ENCODE measurements at places on chromosomes 12 and 14.
A peak's percentile ranks its signal among the peaks of the same experiment; 100 is the strongest.

- peak; percentile 85 for DNase-seq
These were observed at the start of gene VDR for GRCh38 chr12:47904713-47905709. TSS of gene VDR (minus strand) at chr12:47904994. CDS start at chr12:47879113, 25,881 bp downstream.

DNA sequence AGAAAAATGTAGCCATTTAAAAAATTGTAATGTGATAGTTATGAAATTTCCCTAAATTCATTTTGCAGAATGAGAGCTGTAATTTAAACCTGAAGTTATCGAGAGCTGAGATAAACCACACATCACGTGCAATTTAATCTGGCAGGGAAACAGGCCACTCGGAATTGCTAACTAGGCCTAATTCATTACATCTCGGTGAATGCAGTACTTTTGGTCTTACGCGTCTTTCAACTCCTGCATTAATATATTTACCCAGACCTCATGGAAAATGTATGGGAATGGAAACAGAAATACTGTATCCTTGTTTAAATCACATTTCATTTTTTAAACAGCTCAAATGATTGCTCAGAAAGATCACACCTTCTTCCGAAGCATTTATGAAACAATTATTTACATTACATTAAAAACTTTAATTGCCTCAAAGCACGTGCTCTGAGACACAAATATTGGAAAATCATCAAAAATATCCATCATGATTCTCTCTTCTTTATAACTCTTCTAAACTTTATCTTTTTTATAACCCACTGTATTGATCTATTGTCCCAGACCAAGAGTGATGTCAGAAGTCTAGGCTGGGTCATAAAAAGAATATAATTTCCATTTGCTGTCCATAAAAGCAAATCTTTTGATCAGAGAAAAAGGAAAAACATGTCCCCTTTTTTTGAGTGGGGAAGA is 111.7 kb upstream of the MYL2 start:
- no peak for DNase-seq

- DNase-seq = no peak
These were observed 83.6 kb downstream of the KSR2 start for GRCh38 chr12:117885211-117885610.

GRCh38 chr14:57567220-57567619 is 73.6 kb upstream of the CCDC198 start:
- no peak for DNase-seq

DNA sequence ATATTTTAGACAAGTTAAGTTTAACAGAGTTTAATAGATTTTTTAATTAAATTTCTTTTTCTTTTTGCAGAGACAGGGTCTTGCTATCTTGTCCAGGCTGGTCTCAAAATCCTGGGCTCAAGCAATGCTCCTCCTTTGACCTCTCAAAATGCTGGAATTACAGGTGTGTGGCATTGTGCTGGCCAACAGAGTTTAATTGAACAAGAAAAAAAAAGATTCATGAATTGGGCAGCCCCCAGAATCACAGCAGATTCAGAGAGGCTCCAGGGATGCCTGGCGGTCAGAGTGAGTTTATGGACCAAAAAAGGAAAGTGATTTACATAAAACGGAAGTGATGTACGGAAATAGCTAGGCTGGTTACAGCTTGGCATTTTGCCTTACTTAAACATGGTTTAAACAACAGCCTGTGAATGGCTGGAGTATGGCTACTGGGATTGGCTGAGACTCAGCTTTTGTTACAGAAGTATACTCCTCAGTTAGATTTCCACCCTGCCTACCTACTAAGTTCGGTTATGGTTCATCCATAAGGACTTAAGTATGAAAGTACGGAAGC is 14.5 kb upstream of the TESPA1 start:
- no peak for DNase-seq

- no peak for DNase-seq
These were observed 12.3 kb downstream of the TMEM117 start for GRCh38 chr12:43848226-43848507.

DNA sequence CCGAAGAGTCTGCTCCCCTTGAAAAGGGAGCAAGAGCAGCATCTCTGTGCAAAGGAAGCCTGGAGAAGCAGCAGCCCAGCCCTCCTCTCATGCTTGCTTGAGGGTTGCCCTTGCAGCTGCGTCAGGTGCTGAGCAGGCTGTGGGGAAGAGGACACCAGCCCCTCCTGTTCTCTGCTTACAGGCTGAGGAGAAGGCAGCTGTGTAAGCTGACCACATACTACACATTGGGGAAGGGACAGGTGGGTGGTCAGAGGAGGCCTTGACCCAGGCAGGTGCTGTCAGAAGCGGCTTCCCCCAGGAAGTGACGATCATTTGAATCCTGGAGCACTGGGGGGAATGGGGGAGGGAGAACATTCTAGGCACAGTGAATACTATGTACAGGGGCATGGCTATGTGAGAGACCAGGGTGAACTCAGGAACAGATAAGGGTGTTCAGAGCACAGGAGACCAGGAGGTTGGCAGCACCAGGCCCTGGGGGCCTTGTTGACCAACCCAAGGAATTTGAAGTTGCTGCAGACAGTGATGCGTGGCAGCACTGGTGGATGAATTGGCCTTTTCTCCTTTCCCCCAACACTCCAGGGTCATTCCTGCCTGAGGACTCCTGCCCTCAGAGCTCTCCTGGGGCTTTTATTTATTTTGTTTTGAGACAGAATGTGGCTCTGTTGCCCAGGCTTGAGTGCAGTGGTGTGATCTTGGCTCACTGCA is 2.7 kb upstream of the KLC1 start:
- no peak for DNase-seq

GRCh38 chr14:54591461-54591860 is 24.5 kb downstream of the SAMD4A start:
- DNase-seq = no peak

DNA sequence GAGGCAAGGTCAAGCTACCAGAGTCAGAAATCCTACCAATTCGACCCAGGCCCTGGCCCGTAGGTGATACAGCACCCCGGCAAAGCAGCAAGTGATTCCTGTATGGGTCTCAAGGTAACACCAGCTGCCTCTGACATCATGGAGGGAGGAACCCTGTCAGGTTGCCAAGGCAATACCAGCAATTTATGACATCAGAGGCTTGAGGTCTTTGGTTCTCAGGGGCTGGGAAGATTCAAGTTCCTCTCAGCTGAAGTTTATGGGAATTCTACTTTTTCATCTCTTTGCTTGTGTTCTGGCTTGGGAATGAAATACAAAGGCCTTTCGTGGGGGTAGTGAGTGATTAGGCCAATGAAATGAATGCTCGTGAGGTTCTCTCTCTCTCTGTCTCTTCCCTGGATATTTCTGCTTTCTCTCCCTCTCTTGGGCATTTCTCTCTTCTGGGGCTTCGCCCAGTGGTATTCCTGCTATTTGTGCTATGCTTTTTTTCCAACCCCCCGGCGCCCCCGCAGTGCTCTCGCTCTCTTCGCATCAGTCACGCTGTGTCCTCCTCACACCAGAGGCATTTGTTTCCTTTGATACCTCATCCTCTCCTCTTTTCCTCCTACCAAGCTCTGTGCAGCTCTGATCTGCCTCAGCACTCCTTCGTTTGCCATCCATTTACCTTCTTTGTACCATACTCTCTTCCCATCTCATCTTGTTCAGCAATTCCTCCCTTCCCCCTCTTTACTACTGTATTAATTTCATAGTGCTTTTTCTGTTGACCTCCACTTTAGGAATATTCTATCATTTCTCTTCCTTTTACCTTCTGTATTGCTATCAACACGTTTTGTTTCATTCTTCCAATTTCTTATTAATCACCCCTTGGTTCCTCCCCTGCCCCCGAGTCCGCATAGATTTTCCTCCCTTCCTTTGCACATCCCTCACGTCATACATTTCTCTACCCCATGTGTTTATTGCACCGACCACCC is 2.9 kb downstream of the ZFHX2 start:
- DNase-seq = no peak

GRCh38 chr14:78710963-78711362 is 540.8 kb downstream of the NRXN3 start:
- no peak for DNase-seq

GRCh38 chr14:103372552-103373304 is 12.5 kb upstream of the MARK3 start:
- DNase-seq = no peak

DNA sequence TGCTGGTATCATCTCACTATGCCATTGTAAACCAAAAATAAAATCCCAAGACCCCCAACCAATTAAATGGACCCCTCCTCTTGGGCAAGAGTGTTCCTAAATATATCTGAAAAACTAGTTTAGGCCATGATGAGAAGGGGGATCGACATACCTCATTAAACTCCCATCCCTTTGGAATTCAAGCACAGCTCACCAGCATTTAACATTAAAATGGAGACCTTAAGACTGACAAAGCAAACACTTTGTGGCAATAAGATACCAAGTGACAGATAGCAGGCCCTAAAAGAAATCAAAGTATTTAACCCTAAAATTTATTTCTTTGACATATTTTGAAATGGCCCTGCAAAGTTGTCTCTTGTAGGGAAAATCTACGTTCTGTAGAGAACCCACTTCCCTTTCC is 387.9 kb downstream of the KCNH5 start:
- DNase-seq = no peak

- DNase-seq = no peak
These were observed 9.8 kb downstream of the CCER1 start for GRCh38 chr12:90945070-90945649.

DNA sequence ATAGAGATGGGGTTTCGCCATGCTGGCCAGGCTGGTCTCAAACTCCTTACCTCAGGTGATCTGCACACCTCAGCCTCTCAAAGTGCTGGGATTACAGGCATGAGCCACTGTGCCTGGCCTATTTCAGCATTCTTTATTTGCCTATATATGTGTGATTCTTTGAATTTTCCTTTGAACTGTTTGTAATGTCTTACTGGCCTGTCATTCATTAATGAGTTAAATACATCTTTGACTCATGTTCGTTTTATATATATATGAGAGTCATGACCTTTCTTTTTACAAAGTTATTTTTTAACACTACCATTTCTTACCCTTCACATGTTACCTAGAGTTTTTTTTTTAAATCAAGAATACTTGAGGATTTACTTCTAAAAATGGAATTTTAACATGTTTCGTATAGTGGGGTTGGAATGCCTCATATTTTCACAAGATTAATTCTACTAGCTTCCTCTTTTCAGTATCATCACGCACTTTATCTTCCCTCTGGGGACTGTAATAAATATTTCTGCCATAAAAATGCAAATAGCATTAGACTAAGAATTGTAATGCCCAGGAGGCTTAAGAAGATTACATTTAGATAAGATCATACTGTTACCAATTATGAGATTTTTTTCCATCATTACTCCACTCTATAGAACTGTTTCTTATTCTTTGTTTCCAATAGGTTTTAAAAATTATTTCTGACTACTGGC is 66.7 kb downstream of the NTN4 start:
- DNase-seq = no peak

GRCh38 chr12:122499991-122500684 is 594 bp downstream of the ZCCHC8 start:
- peak; percentile 58 for DNase-seq

- no peak for DNase-seq
These were observed 863.7 kb downstream of the LRFN5 start for GRCh38 chr14:42470427-42470719.

DNA sequence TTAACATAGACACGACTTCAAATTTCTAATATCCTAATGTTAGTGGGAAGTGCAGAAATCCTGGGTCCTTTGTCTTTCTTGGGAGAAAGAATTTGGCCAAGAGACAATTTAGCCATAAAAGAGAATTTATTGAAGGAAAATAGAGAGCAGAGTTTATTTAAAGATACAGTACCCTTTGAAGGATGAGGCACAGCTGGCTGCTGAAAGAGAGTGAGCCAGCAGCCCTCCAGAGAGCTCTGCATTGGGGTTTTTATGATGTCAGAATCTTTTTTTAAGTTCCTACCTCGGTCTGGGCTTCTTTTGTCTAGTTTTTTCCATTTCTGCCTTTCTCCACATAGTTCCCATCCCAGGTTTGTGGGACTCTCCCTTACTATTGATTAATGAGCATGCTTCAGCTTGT is 37.5 kb downstream of the CCER1 start:
- DNase-seq = no peak

GRCh38 chr14:54438703-54439102 is 2.5 kb downstream of the CNIH1 start:
- peak; percentile 49 for DNase-seq

- DNase-seq = no peak
These were observed 153.0 kb downstream of the KIF26A start for GRCh38 chr14:104291123-104292000.

Data from testis (tissue), 5 donors.